ENCODE measurements at places on chromosomes 5 and 9.

DNA sequence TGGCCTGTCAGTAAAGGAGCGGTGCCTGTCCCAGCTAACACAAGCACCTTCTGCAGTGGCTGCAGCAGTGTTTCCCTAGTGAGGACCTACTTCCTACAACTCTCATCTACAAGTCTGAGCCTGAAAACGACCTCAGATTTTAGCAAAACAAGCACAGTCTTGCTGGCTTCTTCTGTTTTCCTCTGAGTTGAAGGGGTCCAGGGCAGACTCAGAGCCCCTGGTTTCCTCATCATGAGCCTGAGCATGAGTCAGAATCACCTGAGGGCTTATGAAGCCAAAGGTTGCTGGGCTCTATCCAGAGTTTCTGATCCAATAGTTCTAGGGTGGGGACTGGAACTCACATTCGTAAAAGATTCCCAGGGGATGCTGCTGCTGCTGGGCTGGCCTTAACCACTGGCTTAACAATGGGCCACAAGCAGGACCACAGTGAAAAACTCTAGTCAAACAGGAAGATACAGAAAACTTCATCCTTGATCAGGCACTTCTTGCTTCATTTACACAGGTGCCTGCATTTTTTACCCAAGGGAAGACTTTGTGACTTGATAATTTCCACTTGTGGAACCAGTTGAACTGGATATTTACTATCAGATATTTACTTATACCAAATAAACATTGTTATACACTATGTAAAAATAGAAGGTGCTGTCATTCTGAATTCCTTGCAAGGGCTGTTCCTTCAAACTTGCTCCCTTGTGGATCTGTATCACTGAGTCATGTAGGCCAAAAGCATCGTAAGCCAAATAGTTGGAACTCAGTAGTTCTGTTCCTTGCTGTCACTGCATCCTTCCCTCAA, 4.3 kb upstream of the ACER2 start:
- no peak for DNase-seq

- no peak for DNase-seq
These were observed 118.4 kb downstream of the MARCHF3 start for GRCh38 chr5:126911986-126912385.

DNA sequence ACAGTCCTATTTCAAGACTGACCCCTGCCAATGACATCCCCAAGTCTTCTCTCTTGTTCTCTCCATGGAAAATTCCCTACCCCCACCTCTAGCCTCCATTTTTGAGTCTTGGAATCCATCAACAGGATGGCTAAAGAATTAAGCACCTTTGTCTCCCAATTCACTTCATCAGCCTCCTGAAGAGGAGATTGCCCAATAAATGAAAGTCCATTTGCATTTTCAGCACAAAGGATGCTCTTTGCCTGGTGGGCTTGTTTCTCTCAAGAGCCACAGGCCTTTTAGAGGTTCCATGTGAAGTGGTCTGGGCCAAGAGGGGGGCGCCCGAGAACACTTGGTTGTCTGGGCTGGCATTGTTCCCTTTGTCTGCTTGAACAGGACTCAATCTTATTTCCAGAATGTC, 12.6 kb downstream of the HSD17B3 start:
- no peak for DNase-seq

DNA sequence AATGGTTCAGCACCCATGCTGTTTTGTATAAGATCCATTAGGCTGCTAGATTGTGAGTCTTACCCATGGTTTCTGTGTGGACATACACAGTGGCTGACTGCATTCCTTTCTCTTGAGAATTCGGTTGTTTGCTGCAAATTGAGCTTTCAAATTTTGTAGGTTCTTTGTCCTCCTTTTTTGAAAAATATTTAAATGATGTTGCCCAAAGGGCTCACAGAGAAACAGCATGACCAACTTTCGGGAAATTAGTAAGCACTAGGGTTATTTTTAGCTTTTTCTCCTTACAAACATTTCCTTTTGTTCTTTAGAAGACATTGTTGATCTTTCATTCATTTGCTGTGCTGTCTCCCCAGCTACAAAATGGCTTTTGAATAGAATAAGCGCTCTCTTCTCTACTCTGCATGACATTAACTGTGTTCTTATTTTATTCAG, 79.4 kb downstream of the NLN start:
- DNase-seq = no peak

DNA sequence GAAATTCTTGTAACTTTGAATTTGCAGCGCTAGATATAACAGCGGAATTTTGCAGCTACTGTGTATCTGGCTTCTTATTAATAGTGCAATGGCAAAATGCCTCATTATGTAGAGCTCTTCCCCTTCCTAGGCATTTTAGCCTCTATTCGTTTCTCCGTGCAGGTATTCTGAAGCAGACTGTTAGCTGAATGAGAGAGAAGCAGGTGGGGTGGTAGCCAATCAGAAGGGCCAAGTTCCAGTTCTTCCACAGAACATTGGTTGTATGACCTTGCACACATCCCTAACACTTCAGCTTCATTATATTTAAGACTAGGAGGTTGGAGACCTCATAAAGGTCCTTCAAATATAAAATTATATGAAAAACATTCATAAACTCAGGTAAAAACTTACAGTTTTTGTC, 1.2 kb upstream of the VPS13A start:
- no peak for DNase-seq

DNA sequence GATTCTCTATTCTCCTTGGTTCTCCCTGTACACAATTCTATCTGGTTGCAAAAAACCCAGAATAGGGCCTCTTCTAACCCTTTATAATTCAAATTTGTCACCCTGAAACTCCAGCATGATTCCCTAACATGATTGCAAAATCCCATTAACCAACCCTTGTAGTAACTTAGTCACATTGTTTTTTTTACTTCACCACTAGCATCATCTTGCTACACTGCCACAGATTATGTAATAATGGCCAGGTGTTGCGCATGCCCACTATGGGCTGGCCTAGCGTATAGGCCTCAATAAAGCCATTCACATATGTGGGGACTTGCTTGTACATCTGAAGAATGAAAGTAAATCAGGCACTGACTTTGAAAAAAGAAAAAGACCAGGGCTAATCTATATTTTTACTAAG, 25.7 kb downstream of the FAM170A start:
- no peak for DNase-seq

DNA sequence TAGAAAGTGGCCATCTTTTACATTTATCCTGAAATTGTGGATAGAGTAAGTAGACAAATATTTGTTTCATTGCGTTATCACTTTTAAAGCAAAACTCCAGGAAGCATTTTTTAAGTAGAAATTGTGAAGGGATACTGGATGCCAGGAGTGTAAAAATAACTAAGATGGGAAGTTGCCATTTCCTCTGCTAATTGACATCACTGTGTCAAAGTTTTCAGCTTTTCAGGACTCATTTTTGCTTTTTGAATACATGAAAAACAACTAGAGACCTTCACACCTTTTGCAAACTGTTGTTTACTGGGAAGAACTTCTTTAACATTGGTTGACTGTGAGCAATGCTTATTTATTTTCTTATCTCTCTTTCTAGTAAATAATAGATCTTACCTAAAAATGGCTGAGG, 337.5 kb downstream of the NR2F1-AS1 start:
- no peak for DNase-seq

- DNase-seq = no peak
These were observed 37.0 kb downstream of the C5orf22 start for GRCh38 chr5:31569068-31569467.

GRCh38 chr5:132223861-132224260, 3.8 kb downstream of the P4HA2 start:
- no peak for DNase-seq

DNA sequence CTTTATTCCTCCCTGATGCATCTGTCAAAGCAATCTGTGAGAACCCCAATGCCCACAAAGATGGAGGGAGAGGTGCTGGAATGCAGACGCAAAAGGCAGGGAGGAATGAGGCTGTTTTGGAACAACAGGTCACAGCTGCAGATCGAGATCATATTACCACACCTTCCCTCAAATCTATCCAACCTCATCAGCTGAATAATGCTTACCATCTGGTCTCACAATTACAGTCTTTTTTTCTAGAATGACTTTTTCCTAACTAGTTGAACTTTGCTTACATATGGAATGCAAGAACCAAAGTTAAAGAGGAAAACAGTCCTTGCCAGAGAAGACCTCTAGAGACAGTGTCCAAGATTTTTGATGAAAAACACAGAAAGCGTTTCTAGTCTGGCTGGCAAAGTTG, 158.1 kb downstream of the LPAR1 start:
- no peak for DNase-seq

DNA sequence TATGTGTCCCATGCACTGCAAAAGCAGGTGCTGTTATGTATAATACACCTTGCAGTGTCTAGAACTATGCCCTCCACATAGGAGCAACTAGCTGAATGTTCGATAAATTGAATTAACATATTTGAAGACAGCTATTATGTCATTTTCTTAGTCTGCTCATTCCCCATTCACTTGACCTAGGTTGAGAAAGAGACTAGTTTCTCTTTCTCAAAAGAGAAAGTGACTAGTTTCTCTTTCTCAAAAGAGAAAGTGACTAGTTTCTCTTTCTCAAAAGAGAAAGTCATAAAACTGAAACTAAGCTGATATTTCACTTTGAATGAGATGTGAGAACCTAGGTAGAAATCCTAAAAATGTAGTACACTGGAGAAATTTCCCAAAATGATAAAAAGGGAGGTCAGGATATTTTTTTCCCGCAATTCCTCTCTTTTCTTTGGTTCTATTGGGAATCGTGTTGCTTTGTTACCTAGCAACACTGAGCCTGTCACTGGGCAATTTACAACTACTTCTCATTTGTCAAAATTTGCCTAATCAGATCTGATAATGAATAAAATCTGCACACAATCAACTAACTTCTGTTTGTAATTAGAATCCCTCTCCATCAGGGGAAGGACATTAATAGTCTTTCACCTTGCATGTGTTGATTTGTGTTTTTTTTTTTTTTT, 132.0 kb upstream of the GRIA1 start:
- DNase-seq = no peak

GRCh38 chr5:180645274-180646204, 3.9 kb downstream of the FLT4 start:
- DNase-seq = no peak

- DNase-seq = no peak
These were observed 88.9 kb upstream of the TRPM3 start for GRCh38 chr9:71210326-71210725.

DNA sequence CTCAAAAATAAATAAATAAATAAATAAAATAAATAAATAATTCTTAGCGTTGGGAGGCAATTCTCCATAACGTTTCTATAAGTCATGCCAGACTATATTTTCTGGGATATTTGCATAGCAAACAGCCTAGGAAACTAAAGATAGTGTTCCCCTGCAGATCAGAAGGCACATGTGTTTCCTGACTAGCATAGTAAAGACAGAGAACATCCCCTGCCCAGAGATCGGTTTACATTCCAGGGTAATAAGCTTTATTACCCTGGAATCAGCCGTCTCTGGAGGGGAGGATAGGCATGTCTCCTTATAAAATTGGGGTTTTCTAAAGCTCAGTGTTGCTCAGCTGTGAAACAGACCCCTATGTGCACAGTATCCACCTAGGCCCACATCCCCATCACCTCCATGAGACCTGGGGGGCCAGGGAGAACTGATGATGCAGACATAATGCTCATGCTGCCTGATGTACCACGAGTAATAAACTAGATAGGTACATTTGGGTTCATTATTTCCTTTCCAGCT, 36.9 kb upstream of the IFNK start:
- DNase-seq = no peak

DNA sequence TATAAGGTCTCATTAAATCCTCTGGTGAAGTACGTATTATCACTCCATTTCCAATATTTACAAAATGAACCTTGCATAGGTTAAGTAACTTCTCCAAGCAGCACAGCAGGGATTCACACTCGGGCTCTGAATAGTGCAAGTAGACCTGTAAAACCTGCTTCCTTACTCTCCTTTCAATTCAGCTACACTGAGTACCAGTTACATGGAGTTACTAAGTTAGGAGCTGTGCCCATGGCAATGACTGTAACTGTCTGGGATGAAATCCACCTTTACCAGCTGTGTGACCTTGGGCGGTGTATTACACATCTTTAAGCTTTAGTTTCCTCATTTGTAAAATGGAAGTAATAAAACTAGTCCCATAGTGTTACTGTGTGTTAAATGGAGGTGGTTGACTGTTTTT, 15.9 kb upstream of the MOB3B start:
- DNase-seq = no peak

- no peak for DNase-seq
These were observed 1167.6 kb downstream of the CDH12 start for GRCh38 chr5:21685522-21685921.

DNA sequence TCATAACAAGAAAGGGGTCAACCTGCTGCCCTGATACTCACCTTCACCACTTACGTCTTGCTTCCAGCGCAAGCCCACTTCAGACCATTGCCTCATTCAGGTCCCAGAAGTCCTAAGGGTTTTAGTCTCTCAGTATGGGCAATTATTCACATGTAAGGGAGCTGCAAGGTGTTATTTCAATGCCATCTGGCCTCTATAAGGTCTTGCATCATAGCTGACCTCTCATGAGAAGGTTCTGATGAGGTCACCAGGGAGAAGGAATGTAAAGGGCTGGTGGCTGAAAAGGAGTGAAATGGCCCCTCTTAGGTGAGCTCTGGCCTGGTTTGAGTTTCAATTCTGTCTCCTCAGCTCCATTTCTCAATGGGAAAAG, 1.5 kb upstream of the MARCHF3 start:
- no peak for DNase-seq
